ENCODE measurements at places on chromosomes 2 and 18.

DNA sequence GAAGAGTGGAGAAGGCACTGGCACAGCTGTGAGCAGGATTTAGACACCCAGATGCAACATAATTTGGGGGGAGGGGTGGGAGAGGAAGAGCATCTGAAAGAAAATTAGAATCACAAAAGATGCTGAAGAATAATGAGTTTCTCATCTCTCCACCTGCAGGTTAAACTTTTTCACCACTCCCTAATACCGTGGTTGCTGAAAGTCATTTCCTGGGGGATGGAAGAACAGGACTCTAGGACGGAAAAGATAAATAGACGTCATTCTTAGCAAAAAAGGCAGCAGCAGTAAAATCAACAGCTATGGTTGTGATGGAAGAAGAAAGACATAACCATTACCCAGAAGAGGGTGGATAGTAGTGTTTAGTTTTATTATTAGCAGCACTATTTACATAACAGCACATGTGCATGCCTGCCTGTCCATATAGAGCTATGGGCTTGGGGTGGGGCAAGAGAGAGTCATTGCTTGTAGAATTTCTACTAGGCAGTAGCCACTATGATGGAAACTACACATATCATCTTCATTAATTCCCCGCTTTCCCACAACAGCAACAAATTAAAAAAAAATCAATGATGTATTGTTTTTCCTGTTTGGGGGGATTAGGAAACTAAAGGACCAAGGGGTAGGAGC lies 212.2 kb downstream of the TRIB2 start:
- no peak for DNase-seq

DNA sequence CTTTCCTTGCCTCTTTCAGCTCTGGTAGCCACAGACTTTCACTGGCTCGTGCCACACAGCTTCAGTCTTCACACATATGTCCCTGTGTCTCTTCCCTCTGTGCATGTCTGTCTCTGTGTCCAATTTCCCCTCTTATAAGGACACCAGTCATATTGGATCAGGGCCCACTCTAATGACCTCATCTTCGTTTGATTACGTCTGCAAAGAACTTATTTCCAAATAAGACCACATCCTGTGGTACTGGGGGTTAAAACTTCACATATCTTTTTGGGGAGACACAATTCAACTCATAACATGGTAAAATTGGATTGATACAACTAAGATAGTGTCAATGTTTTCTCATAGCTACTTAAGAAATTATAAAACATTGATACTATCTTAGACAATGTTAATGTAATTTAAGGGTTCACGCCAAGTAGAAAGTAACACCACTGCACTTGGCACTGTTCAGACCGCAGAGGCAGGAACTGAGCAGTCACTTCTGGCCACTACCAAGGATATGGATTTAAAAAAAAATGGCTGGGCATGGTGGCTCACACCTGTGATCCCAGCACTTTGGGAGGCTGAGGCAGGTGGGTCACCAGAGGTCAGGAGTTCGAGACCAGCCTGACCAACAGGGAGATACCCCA lies 119.6 kb upstream of the EPAS1 start:
- no peak for DNase-seq

- DNase-seq: no peak
These were observed 5.0 kb upstream of the ESPNL start for GRCh38 chr2:238095143-238095542.

GRCh38 chr2:150617351-150617978 lies 130.0 kb upstream of the RND3 start:
- DNase-seq: no peak

DNA sequence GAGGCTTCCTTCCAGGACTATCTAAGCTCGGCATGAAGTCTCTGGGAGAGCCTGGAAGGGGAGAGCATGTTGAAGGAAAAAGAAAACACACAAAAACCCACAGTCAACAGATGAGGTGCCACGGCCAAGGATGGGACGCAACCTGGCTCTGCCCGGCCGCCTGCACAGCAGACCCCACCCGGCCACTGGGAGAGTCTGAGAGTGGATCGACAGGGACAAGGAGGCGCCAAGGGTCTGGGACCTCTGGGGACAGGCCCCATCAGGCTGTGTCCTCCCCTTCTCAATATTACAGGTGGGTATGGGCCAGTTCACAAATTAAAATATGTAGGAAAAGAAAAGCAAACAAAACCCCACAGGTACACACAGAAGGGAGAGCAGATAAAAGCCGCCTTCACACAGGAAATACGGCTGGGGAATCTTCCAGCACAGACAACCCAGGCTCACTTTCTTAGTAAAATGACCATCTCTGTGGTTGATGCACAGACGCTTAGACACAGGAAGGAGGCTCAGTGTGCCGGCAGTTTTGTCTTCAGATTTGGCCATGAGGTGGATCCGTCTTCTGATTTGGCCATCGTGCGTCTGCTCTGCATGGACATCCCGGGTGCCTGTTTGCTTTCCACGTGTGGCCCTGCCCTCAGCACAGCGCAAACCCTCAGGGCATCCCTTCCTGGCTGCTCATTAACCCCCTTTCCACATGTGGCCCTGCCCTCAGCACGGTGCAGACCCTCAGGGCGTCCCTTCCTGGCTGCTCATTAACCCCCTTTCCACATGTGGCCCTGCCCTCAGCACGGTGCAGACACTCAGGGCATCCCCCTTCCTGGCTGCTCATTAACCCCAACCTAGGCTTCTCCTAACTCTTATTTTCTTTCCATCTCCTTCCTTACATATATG lies 138.4 kb downstream of the EIPR1 start:
- DNase-seq: no peak

- no peak for DNase-seq
These were observed 6.0 kb downstream of the LYPD6B start for GRCh38 chr2:149044500-149044899.

- no peak for DNase-seq
These were observed 106.7 kb downstream of the XRCC5 start for GRCh38 chr2:216215658-216216390.

DNA sequence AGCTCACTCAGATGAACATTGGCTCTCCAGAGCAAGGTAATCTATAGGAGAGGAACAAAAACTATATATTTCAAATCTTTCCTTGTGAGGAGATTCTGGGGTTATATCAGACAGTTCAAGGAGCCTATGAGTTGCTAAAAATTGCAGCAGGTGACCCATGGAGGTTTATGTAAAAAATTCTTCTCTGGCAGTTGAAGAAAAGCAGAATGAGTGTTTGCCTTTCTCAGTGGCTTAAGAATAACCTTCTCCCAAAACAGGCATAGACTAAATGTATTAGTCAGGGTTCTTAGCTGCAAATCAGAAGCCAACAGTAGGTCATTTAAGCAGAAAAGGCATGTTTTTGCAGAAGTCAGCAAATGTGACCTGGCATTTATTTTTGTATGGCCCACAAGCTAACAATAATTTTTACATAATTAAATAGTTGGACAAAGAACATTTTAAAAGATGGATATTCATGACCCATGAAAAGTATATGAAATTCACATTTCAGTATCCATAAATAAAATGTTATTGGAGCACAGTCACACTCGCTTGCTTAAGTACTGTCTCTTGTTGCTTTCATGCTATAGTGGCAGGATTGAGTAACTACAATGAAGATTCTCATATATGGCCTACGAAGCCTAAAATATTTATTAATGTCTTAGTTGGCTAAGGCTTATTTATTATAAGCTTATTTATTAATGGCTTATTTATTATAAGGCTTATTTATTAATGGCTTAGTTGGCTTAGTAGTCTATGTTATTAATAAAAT lies 93.4 kb upstream of the TLK1 start:
- DNase-seq: no peak

- no peak for DNase-seq
These were observed 19.3 kb downstream of the GPR55 start for GRCh38 chr2:230905448-230906421.

DNA sequence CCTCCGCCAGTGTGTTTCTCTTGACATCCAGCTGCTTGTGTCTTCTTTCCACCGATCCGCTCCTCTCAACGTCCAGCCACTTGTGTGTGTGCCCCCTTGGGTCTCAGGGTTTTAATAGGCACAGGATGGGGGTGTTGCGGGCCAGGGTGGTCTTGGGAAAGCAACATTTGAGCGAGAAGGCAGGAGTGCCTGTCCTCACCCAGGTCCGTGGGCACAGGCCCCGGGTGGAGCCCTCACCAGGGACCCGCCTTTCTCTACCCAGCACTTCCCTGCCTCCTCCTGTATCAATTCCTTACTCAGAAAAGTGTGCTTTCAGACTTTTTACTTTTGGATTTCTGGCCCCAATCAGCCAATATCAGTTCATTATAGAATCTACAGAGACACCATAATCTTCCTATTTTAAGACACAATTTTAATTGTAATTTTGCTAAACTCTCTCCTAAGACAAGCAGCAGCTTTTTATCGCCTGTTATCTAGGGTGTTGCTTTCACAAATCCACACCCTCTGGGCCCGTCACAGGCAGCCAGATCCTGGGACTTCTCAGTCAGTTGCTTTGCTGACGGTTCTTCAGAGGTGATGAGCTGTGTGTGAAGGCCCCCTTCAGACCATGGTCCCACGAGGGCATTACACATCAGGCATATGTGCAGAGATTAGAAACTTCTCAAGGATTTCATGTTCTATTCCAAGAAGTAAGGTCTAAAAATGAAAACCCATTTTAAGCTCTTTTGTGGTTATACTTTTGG lies 96.0 kb upstream of the FHL2 start:
- DNase-seq: no peak

- no peak for DNase-seq
These were observed 19.3 kb downstream of the GALM start for GRCh38 chr2:38685116-38685735.

- no peak for DNase-seq
These were observed 256.8 kb downstream of the ZNF385B start for GRCh38 chr2:179604598-179604997.

DNA sequence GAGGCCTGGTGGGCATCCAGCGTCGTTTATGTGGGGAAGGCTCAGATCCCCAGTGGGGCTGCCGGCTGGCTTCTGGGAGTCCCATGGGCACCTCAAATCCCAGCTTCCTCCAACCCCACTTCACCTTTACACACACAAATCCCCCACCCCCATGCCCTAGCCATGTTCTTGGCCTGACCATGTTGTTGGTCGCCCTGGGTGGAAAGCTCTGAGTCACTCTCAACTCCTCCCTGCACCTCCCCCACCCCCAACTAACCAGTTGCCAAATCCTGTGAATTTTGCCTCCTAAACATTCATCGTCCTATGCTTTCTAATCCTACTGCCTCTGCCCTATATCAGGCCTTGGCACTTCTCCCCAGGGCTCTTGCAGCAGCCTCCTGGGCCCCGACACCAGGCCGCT lies 6.4 kb downstream of the TNS1 start:
- no peak for DNase-seq

- no peak for DNase-seq
These were observed 510.5 kb upstream of the TNP1 start for GRCh38 chr2:217370391-217370790.

- no peak for DNase-seq
These were observed 402.7 kb downstream of the SETBP1 start for GRCh38 chr18:45083226-45083855.

DNA sequence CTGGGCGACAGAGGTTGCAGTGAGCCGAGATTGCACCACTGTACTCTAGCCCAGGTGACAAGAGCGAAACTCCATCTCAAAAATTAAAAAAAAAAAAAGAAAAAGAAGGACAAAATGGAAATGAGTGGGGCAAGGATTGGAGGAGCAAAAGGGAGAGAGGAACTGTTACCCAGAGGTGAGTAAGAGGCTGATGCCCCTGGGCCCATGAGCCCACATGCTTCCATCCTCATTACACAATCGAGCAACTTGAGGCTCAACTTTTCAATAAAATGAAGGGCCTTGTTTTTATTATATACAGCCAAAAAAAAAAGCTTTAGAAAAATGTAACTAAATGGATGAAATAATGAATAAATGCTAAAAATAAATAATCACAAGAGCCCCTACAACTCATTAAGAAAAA lies 91.7 kb upstream of the YWHAQ start:
- no peak for DNase-seq

DNA sequence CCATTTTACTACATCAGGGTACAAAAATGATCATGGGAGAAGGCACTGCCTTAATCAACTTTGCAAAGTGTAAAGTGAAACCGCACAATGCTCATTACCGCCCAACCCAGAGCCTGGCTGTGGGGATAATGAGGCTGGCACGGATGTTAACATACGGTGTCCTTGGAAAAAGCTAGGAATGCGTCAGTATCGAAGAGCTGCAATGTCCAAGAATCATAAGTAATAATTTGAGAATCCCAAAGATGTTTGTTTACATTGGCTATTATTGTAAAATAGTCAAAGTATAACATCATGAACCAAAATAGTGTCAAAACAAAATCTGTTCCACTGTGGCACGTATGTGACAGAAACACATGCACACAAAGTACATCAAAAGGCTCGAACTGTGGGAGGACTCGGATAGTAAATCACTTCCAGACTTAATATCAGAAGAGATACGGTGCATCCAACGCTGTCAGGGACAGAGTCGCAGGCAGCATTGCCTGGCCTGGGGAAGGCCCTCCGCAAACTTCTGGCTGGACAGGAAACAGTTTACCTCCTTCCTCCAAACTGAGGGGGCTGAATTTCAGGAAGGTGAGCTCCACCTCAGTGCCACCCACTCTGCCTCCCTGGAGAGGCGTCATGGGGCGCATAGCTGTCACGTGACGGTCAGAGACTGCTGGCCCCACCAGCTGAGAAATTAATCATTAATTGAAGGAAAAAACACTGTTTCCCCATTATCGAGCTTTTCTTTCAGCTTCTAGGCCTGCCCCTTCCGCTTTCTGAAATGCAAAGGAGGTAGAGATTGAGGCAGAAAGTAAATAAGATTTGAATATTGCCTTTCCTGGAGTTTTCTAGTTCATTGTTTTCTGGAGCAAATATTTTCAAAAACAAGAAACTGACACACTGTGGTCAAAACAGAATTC lies 1.8 kb upstream of the ID2 start:
- DNase-seq: peak; percentile 59

DNA sequence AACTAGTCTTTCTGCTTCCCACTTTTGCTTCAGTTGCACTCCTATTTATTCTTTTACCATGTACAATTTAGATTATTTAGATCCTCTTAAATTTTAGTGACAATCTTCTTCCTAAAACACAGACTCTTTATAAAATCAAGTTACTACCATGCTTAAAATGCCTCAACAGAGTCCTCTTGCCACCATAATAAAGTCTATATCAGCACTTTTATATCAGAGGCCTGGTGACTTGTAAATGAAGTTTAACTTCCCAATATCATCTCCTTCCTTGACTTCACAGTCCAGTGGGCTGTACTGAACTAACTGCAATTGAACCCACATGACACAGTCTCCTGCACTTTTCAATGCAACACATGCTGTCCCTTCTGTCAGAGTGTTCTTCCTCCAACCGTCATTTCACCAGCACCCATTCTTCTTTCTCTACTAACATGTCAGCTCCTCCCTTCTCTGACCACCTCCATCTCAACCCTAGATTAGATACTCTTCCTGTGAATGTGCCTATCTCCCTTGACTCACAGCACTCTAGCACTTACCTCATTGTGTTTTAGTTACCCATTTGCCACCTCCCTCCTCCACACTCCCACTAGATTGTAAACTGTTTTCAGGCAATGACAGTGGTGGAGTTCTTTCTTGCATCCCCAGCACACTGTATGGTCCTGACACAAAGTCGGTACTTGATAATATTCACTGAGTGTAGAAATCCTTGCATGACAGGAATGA lies 414.9 kb downstream of the SATB2 start:
- no peak for DNase-seq

Measured in right renal pelvis (tissue), 4 donors.